Stimulated activated CD8-positive, alpha-beta memory T cell treated with anti-CD3 and anti-CD28 coated beads, Interleukin-4, amount 100 ng/mL, for 24 hours (primary cell): ENCODE measurements at places on chromosomes 2 and 18.

- DNase-seq, result no peak
Observed at GRCh38 chr2:207330912-207331311, 165.2 kb upstream of the KLF7 start.

- DNase-seq, result no peak
Observed at GRCh38 chr2:3654531-3655225, 3.3 kb upstream of the ALLC start.

DNA sequence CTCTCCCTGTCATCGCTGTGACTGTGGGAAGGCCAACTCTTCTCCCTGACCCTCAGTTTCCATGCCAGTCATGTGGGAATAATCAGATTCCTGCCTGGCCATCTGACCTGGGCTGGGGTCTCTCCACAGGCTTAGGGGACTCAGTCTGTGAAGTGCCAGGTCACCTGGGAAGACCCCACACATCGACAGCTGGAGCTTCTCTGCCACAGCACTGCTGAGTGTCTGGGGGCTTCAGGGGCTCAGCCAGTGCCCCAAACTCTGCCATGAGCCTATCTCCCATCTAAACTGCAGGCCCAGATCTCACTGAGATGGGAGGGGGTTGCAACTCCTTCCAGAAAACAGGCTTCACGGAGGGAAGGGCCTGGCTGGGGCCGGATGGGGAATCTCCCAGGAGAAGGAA lies 42.0 kb upstream of the OTOS start:
- no peak for DNase-seq

GRCh38 chr2:136505462-136505861 lies 259.9 kb upstream of the THSD7B start:
- no peak for DNase-seq

- DNase-seq, result no peak
Observed at GRCh38 chr18:13481820-13482617, 244.3 kb downstream of the FAM210A start.

- no peak for DNase-seq
Observed at GRCh38 chr18:56255381-56255780, 383.0 kb downstream of the TXNL1 start.

GRCh38 chr18:56000041-56000440 lies 412.0 kb upstream of the TCF4 start:
- DNase-seq, result no peak

GRCh38 chr2:232330068-232330999 lies 48.2 kb upstream of the ALPP start:
- no peak for DNase-seq

GRCh38 chr2:223855426-223855825 lies 18.0 kb upstream of the AP1S3 start:
- no peak for DNase-seq
